ENCODE measurements at places on chromosomes 1 and 21.

DNA sequence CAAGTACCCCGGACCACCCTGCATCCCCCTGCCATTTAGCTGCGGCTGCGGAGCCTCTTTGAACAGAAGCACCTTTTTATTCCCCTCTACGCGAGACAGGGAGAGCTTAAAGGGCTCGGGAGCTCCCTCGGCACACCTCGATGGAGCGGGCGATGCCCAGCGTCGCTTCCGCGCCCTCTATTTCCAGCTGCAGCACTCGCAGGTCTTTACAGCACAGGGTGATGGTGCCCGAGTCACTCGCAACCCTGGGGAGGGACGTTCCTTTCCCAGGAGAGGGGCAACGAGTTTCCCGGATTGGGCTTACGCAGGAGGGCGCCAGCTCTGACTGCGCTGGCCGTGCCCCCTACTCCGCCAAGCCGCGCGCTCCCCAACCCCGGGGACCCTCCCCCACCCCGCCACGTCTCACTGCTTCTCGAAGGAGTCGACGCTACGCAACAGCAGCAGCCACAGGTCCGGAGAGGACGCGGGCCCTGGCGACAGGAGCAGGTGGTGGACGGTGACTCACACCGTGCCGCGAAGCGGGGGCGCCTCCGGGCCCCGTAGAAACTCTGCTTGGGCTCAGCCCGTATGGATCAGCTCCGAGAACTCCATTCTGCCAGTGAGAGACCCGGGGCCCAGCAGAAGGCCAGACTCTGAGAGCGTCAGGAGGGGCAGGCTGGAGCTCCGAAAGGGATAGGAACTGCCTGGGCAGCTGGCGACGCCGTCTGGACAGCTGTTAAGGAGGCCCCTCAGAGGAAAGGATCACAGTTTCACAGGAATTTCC, 5.8 kb upstream of the FAM167B start:
- no peak for DNase-seq

- no peak for DNase-seq
Measured at GRCh38 chr1:194534784-194535183, 1348.4 kb upstream of the B3GALT2 start.

DNA sequence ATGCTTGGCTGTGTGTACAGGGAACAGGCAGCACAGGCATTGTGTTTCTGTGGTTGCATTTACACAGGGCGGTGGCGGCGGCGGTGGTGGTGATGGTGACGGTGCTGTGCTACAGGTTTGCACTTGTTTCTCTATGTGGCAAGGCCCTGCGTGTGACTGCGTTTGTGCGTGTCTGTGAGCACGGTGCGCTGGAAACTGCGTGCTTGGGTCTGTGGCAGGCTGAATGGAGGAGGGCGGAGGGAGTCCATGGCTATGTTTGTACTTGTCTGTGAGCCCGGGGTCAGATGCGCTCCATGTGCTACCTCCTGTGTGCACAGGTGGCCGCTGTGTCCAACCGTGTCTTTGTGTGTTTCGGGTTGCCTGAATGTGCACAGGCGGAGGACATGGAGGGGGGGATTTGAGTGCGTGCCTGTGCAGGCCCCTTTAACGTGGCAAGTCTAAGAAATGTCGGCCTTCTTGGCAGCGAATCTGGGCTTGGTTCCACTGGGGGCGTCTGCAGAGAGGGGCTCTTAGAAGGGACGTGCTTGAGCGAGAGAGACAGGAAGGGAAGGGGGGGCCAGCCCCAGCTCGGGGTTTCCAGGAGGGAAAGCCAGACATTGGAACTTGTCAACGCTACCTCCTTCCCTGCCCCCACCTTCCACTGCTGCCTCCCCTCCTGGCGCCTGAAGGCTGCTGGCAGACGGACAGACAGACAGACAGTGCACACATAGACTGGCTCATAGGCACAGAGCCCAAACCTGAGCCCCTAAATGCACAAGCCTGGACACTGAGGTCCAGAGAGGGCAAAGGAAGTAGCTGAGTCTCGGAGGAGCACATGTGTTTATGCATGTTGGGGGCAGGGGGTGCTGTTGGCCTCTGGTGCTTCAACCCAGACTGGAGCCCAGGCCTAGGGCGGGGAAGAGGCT, 32.7 kb upstream of the WASF2 start:
- peak; percentile 36 for DNase-seq

DNA sequence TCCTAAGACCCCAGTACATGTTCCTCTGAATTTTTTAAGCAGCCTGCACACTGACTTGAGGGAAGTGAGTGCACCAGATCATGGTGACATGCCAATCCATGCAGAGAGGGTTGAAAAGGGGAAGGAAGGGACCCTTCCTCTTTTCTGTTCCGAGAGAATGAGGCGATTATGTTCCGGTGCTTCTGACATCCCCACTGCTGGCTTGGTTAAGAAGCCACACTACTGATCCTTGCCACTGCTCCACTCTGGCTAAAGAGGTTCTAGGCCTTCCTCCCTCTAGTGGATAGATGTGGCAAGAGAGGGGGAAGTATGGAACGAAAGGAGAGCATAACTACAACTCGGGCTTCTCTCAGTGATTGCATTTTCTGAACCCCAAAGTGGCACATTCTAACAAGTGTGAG, 1.8 kb upstream of the CYB5R1 start:
- no peak for DNase-seq

- no peak for DNase-seq
Measured at GRCh38 chr1:172145231-172145651, 275.2 kb upstream of the C1orf105 start.

DNA sequence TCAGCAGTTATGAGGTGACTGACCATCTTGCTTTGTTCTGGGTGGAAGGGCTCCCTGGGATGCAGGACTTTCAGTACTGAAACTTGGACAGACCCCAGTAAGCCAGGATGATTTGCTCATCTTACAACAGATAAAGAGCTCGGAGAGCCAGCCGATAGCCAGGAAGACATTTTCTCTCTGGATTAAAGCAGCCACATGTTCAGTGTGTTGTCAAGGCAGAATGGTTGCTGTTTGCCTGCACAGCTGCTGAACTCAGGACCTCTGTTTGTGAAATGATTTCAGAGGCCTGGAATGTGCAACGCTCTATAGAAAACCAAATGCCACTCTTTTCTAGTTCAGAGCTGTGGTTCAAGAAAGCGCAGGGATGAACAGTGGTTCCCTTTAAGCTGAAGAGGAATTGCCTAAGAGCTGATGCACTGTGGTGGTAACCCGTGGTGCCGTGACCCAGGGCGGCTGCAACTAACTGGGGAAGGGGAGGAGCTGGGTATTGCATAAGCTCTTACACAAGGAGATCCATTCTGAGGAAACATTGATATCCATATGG, 40.7 kb downstream of the CASQ2 start:
- no peak for DNase-seq

GRCh38 chr21:44003307-44003966, 8.7 kb upstream of the TRAPPC10 start:
- DNase-seq = no peak

DNA sequence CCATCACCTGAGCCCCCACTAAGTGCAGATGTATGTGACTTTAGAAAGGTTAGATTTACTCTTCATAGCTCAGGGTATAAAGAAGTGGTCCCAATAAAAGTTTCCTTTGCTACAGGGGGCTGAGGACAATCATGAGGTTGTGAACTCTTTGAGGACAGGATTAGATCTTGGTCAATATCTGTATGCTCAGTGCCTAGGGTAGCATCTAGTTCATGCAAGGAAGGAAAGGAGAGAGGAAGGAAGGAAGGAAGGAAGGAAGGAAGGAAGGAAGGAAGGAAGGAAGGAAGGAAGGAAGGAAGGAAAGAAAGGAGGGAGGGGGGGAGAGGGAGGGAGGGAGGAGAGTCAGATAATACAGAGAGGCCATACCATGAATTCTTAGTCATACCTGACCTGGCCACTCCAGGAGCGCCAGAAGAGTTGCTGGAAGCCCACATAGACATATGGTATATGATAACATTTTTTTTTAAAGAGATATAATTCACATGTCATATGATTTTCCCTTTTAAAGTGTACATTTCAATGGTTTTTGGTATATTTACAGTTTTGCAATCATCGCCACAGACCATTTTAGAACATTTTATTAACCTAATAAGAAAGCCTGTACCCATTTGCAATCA, 9.7 kb upstream of the CSRP1 start:
- no peak for DNase-seq

DNA sequence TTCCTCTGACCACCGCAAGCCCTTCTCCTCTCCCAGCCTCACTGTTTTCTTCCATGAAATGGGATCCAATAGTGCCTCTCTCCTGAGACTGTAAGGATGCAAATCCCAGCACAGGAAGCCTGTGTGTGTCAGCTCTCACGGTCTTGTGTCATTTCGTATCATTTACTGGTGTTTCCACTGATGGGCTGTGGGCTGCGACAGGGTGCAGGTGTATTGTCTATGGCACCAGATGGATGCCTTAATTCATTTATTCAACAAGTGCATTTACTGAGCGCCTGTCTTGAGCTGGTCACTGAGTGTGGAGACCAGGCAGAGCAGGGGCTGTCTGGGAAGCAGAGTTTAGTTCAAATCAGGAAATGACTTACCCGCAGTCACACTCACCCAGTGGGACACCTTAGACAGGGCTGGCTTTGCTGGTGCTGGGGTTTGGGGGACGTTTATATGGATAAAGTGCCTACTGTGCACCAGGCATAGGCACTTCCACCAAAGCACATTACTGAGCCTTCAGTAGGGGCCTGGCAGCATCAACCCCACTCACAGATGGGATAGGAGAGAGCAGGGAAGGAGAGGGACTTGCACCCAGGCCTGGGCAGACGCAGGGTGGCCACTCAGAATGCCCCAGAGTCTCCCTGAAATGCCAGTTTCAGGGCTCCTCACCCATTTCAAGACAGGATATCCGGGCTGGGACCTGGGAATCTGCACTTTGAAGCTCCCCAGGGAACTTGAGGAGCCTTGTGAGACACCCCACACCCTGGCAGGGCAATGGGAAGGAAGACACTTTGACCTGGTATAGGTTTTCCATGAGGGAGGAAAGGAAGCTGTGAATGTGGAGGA, 398.9 kb downstream of the MATN1 start:
- no peak for DNase-seq

- DNase-seq = peak; percentile 1
Measured at GRCh38 chr1:169312084-169312954, 55.3 kb downstream of the NME7 start.

DNA sequence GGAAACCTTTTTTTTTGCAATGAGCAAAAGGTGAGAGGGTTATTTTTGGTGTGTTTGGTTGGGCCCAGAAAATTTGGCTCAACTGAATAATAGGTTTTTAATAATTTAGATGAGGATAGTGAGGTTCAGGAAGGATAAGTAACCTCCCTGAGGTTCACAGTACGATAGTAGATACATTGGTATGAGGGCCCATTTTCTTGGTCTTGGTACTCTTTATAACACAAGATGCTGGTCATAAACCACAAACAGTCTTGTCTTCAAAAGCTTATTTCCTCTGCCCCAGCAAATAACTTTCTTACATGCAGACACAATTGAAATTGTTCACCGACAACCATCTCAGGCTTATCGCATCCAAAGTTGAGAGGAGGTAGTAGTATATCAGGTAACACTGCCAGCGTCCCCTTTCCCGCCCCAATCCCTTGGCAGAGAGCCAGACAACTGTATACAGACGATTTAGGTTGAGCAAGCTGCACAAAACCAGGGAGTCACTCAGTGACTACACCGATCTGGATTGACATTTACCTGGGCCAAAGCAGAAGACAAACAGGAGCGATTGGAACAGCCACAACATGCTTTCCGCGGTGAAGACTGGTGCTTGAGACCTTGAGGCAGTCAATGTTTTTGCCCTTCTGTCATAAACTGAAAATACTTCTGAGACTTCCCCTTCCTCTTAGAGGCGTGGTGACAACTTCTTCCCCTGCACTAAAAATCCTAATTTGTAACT, at the start of gene SLAMF6:
SLAMF6 (minus strand) TSS at position 634 of the 724 bp plus-strand sequence; CDS start at position 571, 63 bp downstream.
- DNase-seq = peak; percentile 8

DNA sequence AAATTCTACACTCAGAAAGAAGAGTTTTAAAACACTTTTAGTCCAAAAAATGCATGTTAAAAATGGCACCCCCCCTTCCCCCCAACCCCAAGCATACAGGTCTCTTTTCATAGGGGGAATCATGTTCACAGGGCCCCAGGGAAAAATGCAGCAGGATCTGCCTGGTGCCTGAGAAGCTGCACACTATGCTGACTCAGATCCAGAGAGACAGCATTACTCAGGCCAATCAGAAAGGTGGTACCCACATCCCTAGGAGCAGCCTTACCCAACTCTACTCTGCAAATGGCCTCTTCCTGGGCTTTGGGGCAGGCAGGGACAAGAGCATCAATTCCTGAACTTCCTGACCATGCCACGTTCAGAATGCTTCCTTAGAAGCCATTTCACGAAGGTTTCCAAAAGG, 119.0 kb downstream of the HIVEP3 start:
- DNase-seq = no peak

DNA sequence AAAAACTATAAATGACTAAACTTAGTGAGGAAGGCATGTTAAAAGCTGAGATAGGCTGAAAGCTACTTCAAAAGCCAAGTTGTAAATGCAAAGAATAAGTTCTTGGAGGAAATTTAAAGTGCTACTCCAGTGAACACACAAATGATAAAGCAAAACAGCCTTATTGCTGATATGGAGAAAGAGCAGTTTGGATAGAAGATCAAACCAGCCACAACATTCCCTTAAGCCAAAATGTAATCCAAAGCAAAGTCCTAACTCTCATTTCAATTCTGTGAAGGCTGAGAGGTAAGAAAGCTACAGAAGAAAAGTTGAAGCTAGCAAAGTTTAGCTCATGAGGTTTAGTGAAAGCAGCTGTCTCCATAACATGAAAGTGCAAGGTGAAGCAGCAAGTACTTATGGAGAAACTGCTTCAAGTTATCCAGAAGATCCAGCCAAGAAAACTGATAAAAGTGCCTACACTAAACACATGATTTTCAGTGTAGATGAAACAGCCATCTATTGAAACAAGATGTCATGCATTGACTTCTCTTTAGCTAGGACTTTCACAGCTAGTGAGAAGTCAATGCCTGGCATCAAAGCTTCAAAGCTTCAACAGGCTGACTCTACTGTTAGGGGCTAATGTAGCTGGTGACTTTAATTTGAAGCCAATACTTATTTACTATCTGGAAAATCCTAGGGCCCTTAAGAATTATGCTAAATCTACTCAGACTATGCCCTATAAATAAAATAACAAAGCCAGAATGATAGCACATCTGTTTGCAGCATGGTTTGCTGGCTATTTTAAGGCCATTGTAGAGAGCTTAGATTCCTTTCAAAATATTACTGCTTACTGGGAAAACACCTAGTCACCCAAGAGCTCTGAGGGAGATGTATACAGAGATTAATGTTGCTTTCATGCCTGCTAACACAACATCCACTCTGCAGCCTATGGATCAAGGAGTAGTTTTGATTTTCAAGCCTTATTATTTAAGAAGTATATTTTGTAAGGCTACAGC, 188.6 kb downstream of the EIF4G3 start:
- DNase-seq = no peak

- no peak for DNase-seq
Measured at GRCh38 chr21:43868461-43868860, 3.4 kb downstream of the AGPAT3 start.
